ENCODE measurements at places on chromosomes 12 and 14.
A peak's percentile ranks its signal among the peaks of the same experiment; 100 is the strongest.

GRCh38 chr12:91178139-91178561 is 4.5 kb downstream of the DCN start:
- no peak for DNase-seq

DNA sequence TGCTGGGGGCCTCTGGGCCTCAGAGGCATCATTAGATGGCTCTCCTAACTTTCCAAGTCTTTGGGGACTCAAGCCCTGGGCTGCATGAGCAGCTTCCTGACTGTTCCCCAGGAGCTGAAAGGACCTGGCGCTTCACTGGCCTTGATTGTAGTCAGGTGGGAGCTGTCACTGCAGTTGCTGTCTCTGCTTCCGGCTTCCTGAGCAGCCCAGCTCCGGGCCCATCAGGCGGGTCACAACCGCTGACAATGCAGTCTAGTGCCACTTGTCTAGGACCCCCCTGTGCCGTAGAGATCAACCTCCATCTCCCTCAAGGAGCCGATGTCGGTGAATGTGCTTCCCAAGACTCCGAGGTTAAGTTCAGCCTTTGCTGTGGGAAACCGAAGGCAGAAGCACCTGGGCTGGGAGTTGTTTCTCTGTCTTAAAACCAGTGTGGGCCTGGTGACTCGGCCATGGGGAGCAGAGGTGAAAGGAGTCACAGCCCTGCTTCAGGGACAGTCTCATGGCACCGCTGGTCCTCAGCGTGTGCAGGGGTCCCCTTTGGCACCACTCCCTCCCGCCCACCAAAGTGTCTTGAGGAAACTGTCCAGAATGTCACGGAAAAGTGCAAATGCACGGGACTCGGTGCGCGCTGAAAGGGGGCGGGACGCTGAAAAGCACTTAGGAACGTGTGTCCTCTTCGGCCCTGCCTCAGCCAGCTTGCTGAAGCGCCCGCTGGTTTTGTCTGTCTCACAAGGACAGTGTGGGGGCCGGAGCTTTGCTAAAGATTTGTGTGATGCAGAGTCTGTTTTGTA is 44.8 kb downstream of the PRIMA1 start:
- DNase-seq = no peak

GRCh38 chr12:111354511-111354910 is 14.4 kb downstream of the PHETA1 start:
- no peak for DNase-seq

DNA sequence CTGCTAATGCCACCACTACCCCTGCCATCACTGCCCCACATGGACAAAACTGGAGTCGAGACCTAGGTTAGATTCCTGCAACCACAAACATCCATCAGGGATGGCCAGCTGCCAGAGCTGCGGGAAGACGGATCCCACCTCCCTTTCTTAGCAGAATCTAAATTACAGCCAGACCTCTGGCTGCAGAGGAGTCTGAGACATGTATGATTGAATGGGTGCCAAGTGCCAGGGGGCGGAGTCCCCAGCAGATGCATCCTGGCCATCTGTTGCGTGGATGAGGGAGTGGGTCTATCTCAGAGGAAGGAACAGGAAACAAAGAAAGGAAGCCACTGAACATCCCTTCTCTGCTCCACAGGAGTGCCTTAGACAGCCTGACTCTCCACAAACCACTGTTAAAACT is 7.1 kb upstream of the OAS2 start:
- no peak for DNase-seq

DNA sequence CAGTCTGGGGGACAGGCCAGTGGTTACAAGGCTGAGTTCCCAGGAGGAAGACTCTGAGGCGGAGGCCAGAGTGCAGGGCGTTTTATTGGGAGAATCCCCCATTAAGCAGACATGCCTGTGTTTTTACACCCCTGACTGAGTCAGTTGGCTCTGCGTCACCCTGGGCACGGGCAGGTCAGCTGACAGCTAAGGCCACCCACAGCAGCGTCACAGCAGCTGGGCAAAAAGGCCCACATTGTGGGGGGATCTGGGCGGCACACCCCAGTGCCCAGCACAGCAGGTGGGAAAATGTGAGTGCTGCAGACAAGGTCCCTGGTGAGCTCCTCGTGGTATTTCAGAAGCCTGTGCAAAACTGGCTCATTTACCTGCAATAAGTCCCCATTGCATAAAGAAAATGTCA is 184.7 kb downstream of the AACS start:
- no peak for DNase-seq

- no peak for DNase-seq
These were observed 18.5 kb downstream of the NCOR2 start for GRCh38 chr12:124548854-124549378.

- DNase-seq = no peak
These were observed 123.4 kb upstream of the CPSF6 start for GRCh38 chr12:69115951-69116350.

DNA sequence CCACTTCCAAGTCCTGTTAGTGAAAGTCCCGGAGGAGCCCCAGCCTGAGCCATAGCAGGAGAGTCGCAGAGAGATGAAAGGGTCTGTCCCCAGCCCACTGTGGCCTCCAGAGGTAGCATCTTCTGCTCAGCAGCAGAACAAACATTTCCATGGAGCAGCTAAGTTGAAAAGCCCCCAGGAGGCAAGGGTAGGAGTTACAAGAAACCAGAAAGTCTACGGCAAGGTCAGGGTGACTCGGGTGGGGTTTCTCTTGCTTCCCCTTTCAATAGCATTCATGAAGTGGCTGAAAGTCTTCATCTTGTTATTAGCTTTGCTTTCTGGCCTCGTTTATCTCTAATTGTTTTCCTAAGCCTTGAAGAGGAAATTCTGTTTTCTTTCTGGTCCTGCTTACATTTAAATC is 151.2 kb upstream of the DIO3 start:
- DNase-seq = no peak

GRCh38 chr14:59086241-59086882 is 102.1 kb upstream of the DAAM1 start:
- no peak for DNase-seq

GRCh38 chr12:31390991-31391390 is 65.0 kb upstream of the SINHCAF start:
- no peak for DNase-seq

DNA sequence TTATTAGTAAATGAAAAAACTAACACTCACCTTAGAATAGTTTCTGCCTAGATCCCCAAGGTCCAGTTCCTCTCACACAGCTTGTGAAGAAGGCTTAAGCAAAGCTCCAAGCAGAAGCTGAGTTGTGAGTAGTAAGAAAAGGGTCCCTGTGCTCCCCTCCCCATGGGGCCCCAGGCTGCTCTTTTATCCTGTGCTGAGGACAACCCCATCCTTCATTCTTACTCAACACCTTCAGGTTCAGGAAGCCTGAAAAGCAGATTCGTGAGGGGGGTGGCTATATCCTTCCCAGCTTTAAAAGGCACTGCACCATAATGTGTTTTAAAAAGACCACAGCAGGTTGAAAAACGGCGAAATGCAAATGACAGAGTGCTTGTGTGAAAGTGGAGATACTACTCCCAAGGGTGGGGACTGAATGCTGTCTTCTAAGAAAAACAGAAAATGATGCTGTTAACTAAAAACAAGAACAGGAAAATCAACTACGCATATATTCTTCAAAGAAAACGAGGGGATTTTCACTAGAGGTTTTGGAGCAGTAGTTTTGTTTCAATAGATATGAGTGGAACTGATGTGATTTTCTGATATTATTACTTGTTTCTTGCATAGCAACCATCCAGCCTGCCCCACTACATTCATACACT is 182.7 kb downstream of the KTN1 start:
- DNase-seq = no peak

GRCh38 chr12:120856980-120857379 is 47.2 kb downstream of the SPPL3 start:
- no peak for DNase-seq

DNA sequence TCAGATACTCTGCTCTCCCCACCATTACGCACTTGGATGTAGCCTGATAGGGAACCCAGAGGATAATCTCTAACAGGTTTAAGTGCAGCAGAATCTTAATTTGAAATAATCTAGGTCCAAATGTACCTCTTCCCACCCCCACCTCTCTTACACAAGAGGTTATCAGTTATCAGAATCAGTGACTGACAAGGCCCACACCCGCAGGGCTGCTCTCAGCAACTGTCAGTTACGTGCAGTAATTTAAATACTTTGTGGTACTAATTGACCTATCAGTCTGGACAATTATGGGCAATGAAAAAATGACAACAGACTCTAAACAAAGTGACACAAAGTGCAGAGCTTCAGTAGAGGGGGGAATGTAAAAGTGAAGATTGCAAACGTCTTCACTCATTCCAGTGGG is 74.0 kb downstream of the CLIP1 start:
- no peak for DNase-seq

- DNase-seq = no peak
These were observed 31.5 kb upstream of the EMP1 start for GRCh38 chr12:13164921-13165616.

GRCh38 chr12:19248929-19249602 is 119.5 kb downstream of the PLEKHA5 start:
- no peak for DNase-seq

- no peak for DNase-seq
These were observed 867 bp upstream of the TDG start for GRCh38 chr12:103964805-103965204.

DNA sequence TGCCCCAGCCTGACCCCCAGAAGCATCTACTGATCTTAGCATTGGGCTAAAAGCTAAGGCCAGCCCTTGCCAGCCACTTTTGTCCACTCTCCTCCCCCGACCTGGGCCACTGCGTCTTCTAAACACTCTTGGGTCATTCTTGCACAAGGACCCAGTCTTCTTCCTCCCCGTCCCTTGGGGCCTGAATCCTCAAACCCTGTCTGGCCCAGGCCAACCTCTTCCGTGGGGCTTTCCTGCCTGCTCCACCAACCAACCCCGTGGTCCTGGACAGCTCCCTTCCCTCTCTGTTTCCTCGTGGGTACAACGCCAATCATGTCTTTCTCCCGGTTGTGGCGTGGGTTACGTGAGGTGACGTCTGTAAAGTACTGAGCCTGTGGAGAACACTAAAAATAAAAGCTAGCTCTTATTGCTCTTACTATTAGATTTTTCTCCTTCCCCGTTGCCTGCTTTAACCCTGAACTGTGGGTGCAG is 21.5 kb downstream of the FAM222A start:
- DNase-seq = no peak

DNA sequence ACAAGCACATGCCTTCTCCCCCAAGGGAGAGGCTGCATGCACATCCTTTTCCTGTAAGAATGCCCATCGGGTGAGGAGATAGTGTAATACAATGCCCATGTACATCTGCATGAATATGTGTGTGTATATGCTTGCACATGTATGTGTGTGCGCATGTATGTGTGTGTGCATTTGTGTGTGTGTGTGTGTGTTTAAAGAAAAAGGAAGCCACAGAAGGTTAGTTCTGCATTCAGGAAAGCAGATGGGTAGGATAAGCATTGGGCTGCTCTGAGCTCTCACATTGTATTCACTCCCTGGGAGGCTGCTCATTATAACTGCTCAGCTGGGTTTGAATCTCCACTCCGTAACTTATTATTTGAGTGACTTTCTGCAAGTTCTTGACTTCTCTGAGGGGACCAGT is 74.3 kb downstream of the GALNT8 start:
- DNase-seq = no peak

DNA sequence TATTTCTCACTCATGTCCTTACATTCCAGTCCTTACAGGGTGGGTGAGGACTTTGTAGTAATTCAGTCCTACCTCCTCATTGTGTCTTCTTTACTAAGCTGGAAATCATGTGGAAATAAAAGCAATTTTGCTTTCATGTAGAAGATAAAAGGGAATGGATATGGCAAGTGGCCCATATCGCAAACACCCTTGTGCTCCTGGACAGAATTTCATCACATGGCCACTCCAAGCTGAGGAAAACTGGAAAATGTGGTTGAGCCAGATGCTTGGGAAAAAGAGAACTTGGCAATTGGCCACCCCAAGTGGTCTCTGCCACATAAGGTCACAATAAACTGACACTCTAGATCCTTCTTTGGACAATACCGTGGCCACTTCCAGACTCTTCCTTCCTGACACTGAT is 64.2 kb upstream of the IFNG-AS1 start:
- DNase-seq = no peak

- DNase-seq = no peak
These were observed 15.3 kb downstream of the WDR20 start for GRCh38 chr14:102154821-102155549.

DNA sequence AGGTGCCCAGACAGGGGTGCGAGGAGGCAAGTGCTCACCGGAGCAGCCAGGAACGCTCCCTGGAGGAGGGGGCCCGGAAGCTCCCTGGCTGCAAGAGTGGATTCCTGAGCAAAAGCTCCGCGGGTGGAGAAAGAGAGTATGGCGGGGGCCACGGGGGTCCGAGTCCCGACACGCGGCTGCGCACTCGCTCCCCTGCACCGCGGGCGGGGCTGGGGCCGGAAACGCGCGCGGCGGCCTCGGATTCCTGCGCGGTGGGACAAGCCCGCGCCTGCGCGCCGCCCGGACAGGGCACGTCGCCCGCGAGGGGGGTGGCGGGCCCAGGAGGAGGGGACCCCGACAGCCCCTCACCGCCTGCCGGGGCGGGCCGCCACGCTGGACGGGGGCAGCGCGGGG is 27.8 kb upstream of the GPR132 start:
- peak; percentile 79 for DNase-seq

- DNase-seq = no peak
These were observed 50.3 kb downstream of the CCNK start for GRCh38 chr14:99531251-99532096.

GRCh38 chr12:124236625-124237031 is 58.3 kb upstream of the RFLNA start:
- DNase-seq = no peak

- DNase-seq = no peak
These were observed 72.1 kb upstream of the LMNTD1 start for GRCh38 chr12:25625146-25625545.

- no peak for DNase-seq
These were observed 6.8 kb downstream of the KDM2B start for GRCh38 chr12:121574025-121574424.

DNA sequence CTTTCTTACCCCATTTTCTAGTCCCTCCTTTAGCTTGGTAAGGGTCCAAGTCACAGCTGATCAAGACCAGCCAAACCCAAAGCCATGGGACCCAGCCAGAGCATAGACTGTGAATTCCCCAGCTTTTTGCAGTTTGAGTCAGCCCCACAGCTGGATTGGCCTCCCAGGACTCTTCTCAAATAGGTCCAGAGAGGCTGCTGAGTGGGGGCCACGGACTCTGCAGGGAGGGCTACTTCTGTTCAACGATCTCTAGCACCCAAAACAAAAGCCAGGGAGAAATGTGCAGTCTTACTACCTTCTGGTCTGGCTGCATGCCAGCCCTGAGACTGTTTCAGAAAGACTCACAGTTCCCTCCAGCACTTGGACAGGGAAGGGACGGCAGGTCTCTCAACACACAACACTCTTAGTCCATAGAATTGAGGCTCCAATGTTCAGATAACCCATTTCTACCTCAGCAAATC is 1.6 kb downstream of the VDR start:
- DNase-seq = no peak

- DNase-seq = no peak
These were observed 5.4 kb upstream of the DPPA3 start for GRCh38 chr12:7705846-7706245.

GRCh38 chr12:108616941-108617858 is 16.5 kb downstream of the SELPLG start:
- DNase-seq = no peak

DNA sequence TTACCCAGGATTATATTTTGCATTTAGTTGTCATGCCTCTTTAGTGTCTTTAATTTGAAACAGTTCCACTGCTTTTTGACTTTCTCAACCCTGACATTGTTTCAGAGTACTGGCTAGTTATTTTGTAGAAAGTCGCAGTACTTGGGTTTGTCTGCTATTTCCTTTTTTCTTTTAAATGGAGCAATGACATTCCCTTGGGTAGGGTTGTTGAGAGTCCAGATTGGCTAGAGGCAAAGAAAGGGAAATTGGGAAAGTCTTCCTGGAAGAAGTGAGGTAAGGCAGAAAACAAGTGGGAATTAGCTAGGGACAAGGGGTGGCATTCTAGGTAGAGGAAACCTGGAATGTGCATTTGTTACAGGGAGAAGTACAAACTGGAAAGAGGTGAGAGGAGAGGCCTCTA is 245.9 kb downstream of the EMP1 start:
- DNase-seq = no peak

Measured in coronary artery (tissue), 2 donors.